Stimulated activated CD4-positive, alpha-beta T cell treated with anti-CD3 and anti-CD28 coated beads, Interleukin-12 subunit alpha, Interleukin-12 subunit beta, amount 100 ng/mL, for 24 hours (primary cell): ENCODE measurements at places on chromosomes 4 and X.

DNA sequence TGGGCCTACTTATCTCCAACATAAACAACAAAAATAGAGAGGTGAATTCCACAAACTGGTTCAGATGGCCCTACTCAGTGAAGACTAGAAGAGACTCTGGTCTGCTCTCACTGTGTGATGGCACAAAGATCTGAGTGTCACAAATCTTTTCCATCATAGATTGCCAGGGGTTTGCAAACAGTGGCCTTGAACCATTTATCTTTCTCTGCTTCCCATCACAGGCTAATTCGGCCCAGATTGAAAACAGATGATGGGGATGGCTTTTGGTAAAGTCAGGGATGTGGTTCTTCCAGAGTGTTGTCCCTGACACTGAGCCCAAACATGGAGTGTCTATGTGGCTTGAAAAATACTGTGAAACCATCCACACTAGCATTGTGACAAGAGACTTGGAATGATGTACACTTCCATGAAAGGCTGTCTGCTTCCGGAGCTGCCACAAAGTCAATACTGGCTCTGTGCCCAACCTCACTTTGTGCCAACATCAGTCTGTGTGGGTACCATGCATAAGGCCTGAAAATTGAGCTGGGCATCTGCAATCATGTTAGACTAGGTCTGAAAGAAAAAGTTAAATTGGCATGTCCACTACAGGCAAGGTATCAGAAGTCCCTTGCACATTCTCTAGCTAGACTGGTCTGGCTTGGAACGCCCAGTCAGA, 25.2 kb upstream of the PLAC1 start:
- no peak for DNase-seq

DNA sequence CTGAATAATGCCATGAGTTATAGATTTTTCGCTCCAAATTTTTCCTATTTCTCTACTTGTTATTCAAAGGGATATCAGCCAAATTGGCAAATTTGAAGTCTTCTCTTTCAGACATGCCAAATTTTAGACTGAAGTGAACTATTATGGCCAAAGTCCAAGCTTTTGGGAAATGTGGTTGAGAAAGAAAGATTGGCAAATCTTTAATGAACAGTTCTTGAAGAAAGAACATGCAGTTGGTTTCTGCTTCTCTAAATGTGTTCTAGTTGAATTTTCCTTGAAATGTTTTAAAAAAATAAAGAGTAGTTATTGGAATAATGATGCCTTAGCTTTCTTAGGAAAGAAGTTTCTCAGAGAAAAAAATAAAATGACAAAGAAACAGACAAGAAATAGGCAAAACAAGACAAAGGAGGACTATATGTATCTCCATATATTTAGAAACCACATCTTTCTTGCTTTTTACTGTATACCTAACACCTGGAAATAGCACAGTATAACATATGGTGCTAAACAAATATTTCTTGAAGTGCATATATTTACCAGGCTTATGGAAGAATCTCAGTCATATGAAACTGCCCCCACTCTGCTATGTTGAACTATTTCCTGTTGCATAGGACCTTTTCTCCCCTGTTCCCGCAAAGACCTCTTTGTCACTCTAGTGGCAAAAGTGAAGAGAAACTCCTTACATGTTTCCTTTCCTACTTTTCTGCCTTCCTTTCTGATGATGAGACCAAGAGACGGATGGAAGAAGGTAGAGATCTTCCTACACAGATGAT, 250.0 kb downstream of the ARHGAP24 start:
- DNase-seq = no peak

- no peak for DNase-seq
Measured at GRCh38 chr4:42566835-42567234, 90.1 kb downstream of the ATP8A1 start.

- DNase-seq = no peak
Measured at GRCh38 chr4:169185133-169185956, 85.4 kb downstream of the SH3RF1 start.

DNA sequence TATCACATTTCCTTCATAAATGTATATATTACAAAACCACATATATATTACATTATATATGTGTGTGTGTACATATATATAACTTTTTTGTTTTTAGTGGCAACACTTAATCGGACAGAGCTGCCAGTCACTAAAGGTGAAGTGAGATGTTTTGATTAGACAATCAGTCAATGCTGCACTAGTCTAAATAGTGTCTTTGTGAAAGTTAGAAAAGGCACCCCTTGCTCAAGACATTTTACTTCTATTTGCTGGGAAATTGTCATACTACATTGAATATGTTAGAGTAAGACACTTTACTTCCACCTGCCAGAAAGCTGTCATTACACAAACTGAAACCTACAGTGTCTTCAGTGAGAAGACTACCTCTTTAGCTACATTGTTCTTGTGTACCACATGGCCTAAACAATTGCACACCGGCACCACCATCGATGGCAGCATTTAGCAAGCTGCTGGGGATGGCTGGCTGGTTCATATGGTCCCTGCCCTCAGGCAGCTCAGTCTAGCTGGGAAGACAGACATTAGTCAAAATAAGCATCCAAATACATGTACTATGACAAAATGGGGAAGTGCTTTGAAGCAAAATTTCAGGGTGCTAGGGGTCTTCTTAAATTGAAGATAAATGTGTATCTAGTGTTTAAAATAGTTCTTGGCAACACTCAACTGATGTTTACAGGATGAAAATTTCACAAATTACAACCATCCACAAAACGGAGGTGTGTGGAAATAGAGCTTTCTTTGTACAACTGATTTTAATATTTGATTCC, 148.1 kb upstream of the GATB start:
- no peak for DNase-seq

DNA sequence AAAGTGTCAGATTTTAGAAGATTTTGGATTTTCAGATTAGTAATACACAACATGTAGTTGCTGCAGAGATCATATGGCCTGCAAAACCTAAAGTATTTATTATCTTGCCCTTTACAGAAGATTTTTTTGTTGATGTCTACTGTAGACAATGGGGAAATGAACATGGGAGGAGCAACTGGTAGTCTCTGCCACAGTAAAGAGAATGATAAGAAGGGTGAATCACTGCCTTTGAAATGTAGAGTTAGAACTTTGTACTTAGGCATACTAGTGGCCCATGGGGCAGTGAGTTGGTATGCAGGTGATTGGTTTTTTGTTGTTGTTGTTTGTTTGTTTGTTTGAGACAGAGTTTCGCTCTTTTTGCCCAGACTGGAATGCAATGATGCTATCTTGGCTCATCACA, 50.1 kb downstream of the GAB1 start:
- no peak for DNase-seq

DNA sequence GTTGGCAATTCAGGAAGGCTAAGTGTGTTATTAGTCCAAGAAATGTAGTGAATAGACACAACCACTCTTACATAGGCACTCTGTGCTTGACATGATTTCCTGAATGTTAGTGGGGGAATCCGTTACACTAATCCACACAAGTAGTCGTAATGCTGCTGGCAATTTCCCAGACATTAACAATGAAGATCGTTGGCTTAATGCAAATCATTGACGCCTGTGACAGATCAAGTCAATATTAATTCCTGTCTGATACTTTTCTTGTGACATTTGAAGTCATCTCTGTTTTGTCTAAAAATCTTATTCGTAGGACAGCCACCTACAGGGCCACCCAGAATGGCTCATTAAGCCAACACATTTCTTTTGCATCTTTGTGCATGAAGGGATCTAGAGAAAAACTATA, 939.1 kb upstream of the FTHL17 start:
- DNase-seq = no peak

DNA sequence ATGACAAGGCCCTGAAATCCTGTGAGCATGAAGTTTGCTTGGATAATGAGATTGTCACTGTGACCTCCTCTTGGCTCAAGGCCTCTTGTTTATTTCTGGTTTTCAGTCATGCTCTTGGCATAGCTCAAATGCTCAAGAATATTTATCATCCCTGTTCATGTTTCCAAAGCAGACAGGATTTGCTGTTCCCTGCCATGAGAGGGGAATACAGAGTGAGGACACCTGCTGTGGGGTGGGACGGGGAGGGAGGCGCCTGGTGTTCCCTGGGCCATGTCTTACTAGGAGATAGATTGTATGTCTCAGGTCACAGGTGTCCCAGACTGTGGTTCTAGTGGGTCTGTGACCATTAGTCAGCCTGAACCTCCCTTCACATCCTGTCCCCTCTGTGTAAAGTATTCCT, 34.9 kb upstream of the SH3RF1 start:
- DNase-seq = no peak

DNA sequence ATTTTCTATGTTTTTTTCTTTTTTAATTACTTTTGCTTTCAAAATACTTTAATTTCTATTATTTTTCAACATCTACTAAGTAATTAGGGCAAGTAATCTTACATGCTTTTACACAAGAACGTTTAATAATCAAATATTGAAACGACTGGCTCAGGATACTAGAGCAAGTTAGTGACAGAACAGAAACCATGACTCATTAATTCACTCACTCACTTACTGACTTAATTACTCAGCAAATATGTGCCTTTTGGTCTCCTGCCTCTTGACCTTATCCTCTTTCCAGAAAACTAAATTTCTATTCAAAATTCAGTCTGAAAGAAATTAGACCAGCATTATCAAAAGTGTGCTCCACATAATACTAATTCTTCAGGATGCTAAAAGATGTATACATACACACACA, 314.9 kb upstream of the TEX13C start:
- DNase-seq = no peak

DNA sequence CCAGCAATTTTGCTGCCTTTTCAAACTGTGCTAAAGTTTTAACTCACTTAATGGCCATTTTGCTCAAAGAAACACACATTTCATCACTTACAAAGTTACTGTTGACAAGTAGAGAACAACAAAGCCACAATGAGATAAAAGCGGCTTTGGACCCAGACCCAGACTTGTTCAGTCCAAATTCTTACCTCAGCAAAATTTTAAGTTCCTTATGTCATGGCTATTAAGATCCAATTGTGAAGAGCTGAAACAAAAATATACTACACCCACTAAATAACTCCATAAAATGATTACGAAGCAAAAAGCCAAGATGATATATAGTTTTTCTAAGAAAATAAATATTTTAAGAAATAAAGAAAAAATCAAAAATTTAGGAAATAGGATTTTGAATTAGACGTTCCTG, 137.0 kb upstream of the INPP4B start:
- DNase-seq = no peak

DNA sequence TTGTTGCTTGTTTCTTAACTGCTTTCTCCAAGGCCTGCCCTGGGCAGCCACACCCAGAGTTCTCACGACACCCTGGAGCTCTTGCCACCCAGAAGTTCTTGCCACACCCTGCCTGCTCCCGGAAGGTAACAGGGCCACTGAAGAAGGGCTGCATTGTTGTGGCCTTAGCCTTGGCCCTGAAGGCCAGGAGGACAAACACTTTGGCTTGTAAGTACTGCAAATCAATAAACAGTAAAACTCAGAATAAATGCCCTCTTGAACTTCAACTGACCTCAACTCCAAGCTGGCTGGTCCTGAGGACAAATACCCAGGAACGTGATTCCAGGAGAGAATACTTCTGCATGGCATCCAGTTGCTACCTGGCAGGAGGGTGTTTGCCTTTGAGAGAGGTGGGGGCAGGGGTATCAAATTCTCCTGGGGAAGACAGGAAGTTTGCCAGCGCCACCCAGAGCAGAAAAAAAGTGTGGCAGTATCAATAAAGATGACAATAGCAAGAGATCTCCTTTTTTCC, 54.1 kb downstream of the TLR10 start:
- DNase-seq = no peak

DNA sequence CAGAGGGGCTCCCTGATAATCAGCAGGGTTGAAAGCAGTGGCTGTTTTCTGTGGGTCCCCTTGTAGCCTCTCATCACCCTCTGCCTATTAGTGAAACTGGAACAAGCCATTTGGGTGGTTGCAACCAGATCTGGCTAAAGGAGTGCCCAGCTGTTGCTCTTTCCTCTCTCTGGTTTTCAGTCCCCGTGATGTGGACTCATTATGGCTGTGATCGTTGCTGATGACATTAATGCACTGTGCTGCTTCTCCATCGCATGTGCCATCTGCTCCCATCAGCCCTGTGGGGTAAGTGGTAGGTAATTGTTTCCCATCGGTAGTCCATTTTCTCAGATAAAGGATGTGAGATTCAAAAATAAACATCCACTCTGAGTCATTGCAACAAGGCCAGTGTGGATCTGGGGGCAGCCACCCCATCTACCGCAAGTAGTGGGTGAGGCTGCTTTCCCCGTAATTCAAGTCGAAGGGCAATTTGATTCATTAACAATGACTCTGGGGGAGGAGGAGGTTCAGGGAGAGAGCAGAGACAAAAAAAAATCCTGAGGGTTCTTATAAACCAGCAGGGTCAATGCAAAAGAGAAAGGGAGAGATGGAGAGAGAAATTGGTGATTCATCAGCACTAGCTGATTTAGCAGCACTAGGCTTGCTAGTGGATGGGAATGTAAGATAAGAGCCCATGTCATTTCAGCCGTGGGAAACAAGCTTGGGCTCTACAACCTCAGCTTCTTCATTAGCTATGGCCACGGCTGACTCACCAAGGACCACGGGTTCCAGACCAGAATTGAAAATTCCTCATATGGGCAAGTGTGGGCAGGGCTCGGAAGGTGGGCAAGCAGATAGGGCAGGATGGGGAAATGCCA, 357.8 kb downstream of the MID1IP1 start:
- DNase-seq = no peak

- DNase-seq = no peak
Measured at GRCh38 chrX:110316351-110317060, 1.4 kb downstream of the AMMECR1 start.

DNA sequence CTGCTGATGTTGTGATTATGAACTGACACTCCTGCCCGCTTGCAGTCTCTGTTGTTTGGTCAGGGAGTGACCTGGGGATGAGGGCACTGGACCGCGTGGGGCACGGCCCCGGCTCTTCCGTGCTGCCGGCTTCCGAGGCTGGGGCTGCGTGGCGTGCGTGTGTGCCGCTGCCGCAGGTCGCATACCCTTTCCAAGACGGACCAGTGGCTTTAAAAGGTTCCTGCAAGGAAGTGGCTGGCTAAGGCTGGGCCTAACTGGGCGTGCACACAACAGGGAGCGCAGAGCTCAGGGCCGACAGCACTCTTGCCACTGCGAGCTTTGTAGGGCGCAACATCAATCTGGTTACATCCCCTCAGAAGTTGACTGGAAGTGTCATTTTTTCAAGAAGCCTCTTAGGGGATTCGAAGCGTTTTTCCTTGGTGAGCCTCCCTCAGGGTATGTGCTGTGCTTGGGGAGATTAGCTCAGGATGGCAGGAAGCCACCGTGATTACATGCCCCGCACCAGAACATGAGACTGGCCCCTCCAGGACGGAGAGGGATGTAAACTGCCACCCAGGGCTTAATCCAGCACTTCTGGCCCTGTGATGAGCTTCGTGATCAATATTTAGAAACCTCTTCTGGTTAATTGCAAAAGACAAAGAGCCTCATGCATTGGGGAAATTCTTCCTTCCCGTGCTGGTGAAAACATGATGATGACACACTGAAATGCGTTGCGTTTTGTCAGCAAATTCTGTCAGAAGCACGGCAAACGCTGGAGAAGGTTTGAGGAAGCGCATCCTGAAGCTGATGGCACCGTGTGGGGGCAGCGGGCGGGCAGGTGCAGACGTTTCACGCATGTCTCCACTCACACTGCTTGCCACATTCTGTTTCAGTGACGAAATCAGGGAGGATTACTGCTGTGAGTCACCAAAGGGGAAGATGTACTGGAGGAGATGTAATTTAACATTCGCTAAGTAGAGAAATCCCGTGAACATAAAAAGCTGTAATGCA, 11.1 kb downstream of the MAEA start:
- no peak for DNase-seq
